ENCODE measurements at places on chromosomes 2 and 18. TPM values are rescaled to one million over a fixed set of nuclear protein-coding genes. Genes with fewer than 3 reads are reported as not detected.

- no peak overlapping the region for H3K27ac ChIP-seq
- no peak overlapping the region for H3K4me3 ChIP-seq
- no peak for DNase-seq
- H3K27me3 ChIP-seq: no peaks in the 10 kb centered on the region
- no peaks in the 10 kb centered on the region for H3K4me1 ChIP-seq
These were observed 249.9 kb upstream of the RBBP8 start for GRCh38 chr18:22683196-22683676.

DNA sequence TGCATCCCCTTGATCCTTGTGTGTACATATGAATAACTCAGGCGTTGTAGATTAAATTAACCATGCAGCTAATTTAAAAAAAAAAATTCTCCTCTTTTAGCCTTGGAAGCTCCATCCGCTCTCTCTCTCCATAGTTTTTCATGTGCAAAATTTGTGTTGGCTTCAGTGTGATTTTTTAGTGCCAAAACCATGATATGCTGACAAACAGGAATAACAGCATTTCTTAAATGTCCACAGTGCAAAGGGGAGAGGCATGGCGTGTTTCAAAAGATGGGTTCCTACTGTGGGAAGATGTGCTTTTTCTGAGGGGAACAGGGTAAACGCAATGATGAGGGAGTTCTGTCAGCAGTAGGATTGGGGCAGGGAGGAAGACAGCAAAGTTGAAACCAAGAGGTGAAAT, 247.0 kb downstream of the ICOS start:
- no peaks in the 10 kb centered on the region for H3K4me1 ChIP-seq
- DNase-seq: no peak
- H3K4me3 ChIP-seq: no peak overlapping the region
- no peak overlapping the region for H3K27ac ChIP-seq

DNA sequence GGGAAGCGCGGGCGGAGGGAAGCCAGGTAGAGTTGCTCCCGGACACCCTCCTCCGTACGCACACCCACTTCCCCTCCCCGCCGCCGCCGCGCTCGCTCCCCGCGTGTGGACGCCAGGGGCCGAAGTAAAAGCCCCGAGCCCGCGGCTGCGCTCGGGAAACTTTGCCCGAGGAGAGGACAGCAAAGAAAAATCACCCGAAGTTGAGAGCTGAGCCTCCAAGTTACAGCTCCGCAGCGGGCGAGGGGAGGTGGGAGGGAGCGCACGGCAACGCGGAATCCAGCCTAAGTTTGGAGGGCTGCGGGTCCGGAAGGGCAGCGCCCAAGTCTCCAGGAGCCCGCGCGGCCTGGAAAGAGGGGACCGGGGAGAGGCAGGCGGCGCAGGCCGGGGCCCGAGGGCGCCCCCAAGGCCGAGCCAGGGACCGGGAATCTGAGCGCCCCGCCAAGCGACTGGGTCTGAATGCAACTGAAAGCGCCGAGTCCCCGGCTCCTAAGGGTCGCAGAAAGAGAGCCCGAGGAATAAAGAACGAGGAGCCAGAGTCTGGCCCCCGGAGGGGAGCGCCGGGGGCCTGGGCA, 706 bp upstream of the BCL11A start:
- no peaks in the 10 kb centered on the region for H3K36me3 ChIP-seq
- peak overlapping the region; percentile 86 for H3K4me3 ChIP-seq
- no peaks in the 10 kb centered on the region for H3K4me1 ChIP-seq
- H3K27me3 ChIP-seq: peaks cover 49% of the 10 kb centered on the region
- DNase-seq: peak; percentile 88
- H3K27ac ChIP-seq: peak overlapping the region; percentile 70

- H3K4me1 ChIP-seq: no peaks in the 10 kb centered on the region
- no peak overlapping the region for H3K4me3 ChIP-seq
- DNase-seq: no peak
- H3K27ac ChIP-seq: no peak overlapping the region
These were observed 76.1 kb downstream of the COL3A1 start for GRCh38 chr2:189050165-189050712.

GRCh38 chr18:79480171-79481045, 84.7 kb downstream of the NFATC1 start:
- H3K36me3 ChIP-seq: no peaks in the 10 kb centered on the region
- DNase-seq: no peak
- H3K4me1 ChIP-seq: no peaks in the 10 kb centered on the region
- no peak overlapping the region for H3K4me3 ChIP-seq
- H3K27ac ChIP-seq: no peak overlapping the region
- H3K27me3 ChIP-seq: no peaks in the 10 kb centered on the region

- H3K27ac ChIP-seq: no peak overlapping the region
- no peaks in the 10 kb centered on the region for H3K4me1 ChIP-seq
- H3K27me3 ChIP-seq: no peaks in the 10 kb centered on the region
- H3K36me3 ChIP-seq: no peaks in the 10 kb centered on the region
- no peak for DNase-seq
These were observed 588.4 kb downstream of the ARHGAP15 start for GRCh38 chr2:143717536-143718168.

- H3K36me3 ChIP-seq: no peaks in the 10 kb centered on the region
- no peaks in the 10 kb centered on the region for H3K4me1 ChIP-seq
- no peak overlapping the region for H3K4me3 ChIP-seq
- DNase-seq: no peak
These were observed 17.8 kb downstream of the MAPRE3 start for GRCh38 chr2:26988058-26988860.

The PPP1R1C gene
- 8.1 TPM for total RNA-seq
